Stimulated activated effector memory CD8-positive, alpha-beta T cell treated with anti-CD3 and anti-CD28 coated beads, Interleukin-12 subunit alpha, Interleukin-12 subunit beta, amount 100 ng/mL, for 72 hours (primary cell): ENCODE measurements at places on chromosomes 13 and 19.

DNA sequence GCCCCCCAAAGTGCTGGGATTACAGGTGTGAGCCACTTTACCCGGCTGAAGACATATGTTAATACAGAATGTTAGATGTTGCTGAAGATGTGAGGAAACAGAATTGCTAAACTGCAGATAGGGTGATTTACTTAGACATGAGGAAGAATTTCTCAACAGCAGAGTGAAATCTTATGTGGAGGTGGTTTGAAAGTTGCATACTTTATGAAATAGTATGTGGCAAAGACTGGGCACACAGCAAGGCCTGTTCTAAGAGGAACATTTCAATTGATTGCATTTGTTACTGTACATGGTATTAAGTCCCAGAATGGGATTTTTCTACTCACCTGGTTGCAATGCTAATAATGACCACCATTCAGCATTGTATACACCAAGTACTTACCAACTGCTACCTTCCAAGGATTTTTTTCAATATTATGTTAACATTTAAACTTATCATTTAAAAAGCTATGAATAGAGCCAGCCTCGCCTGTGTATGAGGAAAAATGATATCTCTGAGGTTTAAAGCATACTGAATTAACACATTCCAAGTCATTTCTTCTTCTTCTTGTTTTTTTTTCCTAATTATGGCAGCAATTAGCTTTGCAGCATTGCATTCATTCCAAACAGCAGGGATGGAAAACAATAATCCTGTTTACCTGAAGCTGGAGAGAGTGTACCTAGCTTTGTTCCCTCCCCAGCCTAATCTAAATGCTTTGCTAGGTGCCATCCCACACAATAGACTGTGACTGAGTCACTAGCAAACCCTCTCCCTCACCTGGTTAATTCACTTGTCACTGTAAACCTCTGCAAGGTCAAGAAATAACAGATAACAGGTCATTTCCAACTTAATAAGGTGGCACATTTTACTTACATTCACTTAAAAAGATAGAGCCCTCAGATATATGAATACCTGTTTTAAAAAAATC, 19.4 kb upstream of the KLF5 start:
- DNase-seq: no peak

GRCh38 chr13:104553186-104553585, 1487.0 kb upstream of the SLC10A2 start:
- DNase-seq: no peak

GRCh38 chr13:97226013-97226412, 3.9 kb downstream of the MBNL2 start:
- no peak for DNase-seq

DNA sequence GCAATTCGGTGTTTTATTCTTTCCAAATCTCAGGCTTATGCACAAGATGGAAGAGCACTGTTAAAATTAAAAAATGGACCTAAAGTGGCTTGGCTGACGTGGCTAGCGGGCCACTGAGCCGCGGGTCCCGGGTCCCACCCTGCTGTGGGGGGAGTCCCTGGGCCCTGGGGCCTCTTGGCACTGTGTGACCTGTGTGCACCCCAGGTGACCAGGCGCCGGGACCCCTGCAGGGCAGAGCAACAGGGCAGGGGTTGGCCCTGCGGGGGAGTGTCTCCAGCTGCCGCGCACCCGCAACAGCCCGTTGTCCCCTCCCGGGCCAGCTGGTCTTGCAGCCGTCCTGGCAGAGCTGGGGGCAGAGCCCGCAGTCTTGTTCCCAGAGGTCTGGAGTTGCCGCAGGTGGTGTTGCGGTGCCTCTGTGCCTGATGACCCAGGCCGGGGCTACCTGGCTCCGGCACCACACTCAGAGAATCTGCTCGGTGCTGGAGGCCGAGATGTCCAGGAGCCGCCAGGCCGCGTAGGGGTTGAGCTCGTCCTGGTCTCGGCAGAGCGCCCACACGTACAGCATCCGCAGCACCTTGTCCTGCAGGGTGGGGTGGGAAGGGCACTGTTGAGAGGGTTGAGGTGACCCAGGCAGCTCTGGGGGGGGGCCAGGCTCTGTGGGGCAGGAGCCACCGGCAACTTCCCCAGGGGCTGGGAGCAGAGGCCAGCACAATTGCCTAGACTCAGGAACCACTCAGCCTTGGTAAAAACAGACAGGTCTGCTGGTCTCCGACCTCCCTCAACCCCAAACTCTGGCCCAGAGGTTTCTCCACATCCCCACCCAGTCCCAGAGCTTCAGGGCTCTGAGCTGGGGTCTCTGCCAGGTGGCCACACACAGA, 1.0 kb upstream of the CTXN1 start:
- no peak for DNase-seq
